ENCODE measurements at places on chromosomes 2 and 18.

- DNase-seq, result no peak
Observed at GRCh38 chr18:79804130-79804787, 6.5 kb downstream of the KCNG2 start.

- no peak for DNase-seq
Observed at GRCh38 chr18:77148289-77148688, 15.7 kb upstream of the MBP start.

- no peak for DNase-seq
Observed at GRCh38 chr2:20169796-20170703, 54.9 kb downstream of the SDC1 start.

DNA sequence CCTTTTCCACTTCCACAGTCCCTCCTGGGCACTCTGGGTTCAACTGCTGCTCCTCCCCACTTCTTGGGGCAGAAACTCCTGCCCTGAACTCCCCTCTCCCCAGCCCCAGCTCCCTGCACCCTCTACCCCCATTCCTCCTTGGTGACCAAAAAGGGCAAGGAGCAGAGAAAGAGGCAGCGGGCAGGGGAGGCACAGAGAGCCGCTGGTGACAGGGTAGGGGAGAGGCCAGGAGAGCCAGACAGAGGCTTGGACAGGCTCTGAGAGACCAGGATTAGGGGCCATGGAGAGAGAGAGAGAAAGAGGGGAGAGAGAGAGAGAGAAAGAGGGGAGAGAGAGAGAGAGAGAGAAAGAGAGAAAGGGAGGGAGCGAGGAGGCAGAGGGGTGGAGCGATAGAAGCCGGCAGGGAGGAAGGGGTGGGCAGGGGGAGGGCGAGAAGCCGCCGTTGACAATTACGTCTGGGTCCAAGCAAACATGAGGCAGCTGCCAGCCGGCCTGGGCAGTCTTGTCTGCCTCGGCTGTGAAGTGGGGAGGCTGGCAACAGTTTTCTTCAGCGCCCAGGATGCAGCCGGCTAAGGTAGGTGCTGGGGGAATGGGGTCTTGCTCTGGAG is at the start of gene KCNIP3:
KCNIP3 (plus strand) TSS at position 468 of the 608 bp plus-strand sequence; CDS start at position 560, 92 bp downstream.
- DNase-seq, result no peak

DNA sequence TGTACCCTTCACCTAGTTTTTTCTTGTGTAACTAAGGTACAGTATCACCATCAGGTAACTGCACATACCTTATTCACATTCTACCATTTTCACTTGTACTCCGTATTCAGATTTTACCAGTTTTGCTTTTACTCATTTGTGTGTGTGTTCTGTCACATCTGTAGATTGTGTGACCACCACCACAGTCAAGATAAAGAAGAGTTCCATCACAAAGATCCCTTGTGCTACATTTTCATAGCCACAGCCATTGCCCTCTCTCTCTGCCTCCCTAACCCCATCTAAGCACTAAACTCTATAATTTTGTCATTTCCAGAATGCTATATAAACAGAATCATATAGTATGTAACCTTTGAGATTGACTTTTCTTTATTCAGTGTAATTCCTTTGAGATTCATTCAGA is 23.5 kb downstream of the DIS3L2 start:
- DNase-seq, result no peak

DNA sequence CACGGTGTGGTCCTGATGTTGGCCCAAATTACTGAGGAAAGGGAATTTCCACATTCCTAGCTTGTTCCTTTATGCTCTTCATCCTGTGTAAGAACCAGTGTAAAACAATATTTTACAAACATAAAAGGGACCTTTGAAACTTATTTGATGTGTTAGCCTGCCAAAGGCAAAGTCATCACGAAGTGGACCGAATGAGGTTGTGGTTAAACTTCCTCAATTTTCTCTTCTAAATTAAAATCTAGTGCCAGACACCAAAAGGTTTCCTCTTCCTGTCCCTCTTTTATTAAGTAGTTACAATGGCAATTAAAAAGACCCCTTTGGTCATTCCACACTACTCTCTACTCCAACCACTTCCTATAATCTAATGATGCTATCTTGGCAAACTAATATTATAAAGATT is 279.8 kb downstream of the AFF3 start:
- DNase-seq, result no peak

- DNase-seq, result no peak
Observed at GRCh38 chr2:34107811-34108210, 508.7 kb upstream of the FAM98A start.

- no peak for DNase-seq
Observed at GRCh38 chr2:2573205-2573604, 242.1 kb upstream of the MYT1L start.

DNA sequence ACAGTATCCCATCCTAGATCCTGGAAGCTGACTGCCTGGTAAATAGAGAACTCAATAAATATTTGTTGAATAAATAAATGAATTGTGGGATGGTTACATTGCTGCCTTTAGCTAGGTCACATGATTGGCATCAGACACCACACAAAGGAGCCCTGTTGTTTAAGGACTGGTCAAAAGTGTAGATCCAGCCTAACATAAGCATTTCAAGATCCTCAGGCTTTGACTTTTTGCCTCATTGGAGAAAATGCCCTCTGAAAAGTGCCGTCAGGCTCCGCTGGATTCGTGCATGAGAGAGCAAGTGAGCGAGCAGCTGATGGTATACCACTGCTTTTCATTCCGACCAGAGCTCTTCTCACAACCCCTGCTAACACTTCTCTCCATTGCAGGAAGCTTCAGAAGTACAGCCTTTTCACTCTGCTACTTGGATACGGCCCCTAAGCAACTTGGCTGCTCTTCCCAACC is 1.3 kb upstream of the ZNF24 start:
- no peak for DNase-seq

GRCh38 chr2:215685238-215685990 is 249.5 kb upstream of the FN1 start:
- no peak for DNase-seq

- no peak for DNase-seq
Observed at GRCh38 chr18:46243095-46243494, 138.9 kb downstream of the HAUS1 start.

GRCh38 chr2:60554074-60554645 is 706 bp upstream of the BCL11A start:
- no peak for DNase-seq

DNA sequence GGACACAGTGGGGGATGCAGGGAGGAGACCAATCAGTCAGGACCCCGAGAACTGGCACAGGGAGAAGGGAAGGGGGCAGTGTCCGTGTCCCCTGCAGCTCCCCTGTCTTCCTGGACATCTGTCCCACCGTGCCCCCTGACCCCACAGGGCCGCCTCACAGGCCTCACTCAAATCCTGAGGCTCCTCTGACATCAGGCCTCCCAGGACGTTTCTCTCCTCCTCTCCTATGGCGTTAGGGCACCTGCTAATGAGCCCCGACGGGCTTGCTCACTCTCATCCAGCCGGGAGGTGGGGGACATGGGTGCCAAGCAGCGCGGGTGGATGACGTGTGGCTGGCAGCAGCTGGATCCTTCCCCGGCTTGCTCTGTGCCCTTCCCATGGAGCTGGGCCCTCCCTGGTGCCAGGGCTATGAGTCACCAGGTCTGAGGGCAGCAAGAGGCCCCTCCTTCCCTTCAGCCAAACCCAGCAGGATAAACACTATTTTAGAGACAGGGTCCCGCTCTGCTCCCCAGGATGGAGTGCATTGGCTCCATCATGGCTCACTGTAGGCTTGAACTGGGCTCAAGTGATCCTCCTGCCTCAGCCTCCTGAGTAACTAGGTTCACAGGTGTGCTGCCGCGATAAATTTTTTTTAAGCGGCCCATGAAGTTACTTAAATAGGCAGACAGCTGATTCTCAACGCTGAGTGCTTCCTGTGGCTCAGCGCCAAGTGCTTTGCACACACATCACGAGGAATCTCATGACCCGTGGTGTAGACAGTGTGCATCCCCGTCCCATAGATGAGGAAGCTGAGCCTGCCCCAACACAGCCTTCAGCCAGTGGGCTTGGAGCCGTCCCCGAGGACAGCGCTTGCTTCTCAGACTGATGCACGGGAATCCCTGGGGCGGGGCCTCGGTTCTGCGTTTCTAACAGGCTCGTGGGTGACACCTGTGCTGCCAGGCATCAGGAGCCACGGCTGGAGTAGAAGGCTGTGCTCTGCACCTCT is 64.5 kb upstream of the HDAC4 start:
- DNase-seq, result no peak

DNA sequence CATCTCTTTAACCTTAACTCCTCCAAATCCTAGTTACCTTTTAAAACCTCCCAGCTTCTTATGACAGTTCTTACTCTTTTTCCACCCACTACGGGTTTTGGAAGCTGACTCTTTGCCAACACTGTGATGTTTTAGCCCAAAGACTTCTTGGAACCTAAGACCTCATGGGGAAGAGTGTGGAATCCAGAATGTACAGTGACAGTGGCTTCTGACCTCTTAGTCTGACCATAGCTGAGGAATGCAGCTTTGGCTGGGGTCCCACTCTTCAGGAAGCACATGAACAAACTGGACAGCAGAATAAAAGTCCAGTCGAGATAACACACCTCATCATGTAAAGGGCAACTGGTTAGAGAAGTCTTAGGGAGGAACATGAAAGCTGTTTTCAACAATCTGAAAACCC is 161.1 kb upstream of the PKDCC start:
- DNase-seq, result no peak

GRCh38 chr2:163187995-163188655 is 349.6 kb upstream of the KCNH7 start:
- no peak for DNase-seq

- DNase-seq, result no peak
Observed at GRCh38 chr2:241822264-241822623, 13.3 kb downstream of the NEU4 start.

Data from CD4-positive, alpha-beta T cell treated with Interleukin-4 for 4 hours (primary cell).